Panc1 (cell line): ENCODE measurements at places on chromosomes 5 and 9. TPM values are rescaled to one million over a fixed set of nuclear protein-coding genes. Genes with fewer than 3 reads are reported as not detected.

- H3K36me3 ChIP-seq: no peaks in the 10 kb centered on the region
- no peak overlapping the region for H3K27ac ChIP-seq
- no peak for DNase-seq
- no peaks in the 10 kb centered on the region for H3K27me3 ChIP-seq
- no peak overlapping the region for H3K4me3 ChIP-seq
These were observed 23.3 kb downstream of the ELL2 start for GRCh38 chr5:95938347-95938746.

PCDHGB7 gene
- 6.7 TPM for total RNA-seq

DNA sequence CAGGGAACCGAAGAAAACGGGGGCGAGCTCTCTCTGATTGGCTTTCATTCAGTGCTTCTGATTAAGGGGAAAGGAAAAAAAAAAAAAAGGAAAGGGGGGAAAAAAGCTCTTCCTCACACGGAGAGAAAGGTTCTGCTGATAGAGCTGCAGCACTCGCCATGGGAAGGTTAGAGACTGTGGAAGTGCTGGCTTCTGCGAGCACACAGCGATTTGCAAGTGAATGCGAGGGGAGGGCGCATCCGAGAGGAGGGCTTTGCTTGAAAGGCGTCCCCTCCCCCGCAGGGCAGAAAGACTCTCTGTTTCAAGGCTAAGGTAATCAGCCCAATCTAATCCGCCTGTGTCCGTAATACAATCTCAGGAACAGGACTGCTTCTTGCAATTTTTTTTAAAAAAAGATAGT lies at the start of gene CDH10:
TSS of gene CDH10 (minus strand) at position 218 of the 400 bp plus-strand sequence. CDS start 51,488 bp downstream, outside the sequence.
- no peak within 1 kb of the TSS for H3K27ac ChIP-seq
- no peaks in the 10 kb centered on the region; the same call in 1 of the 2 replicates for H3K27me3 ChIP-seq
- no peaks in the 10 kb centered on the region; the same call in 1 of the 2 replicates for H3K36me3 ChIP-seq
- peak within 1 kb of the TSS; percentile 43 for H3K4me3 ChIP-seq
- DNase-seq: no peak

CDX1 gene
- not detected for total RNA-seq

PPP2R2B gene
- total RNA-seq: 8.8 TPM

GRCh38 chr9:126663661-126664072 lies 49.9 kb downstream of the LMX1B start:
- no peak for DNase-seq
- no peak overlapping the region for H3K27ac ChIP-seq
- no peak overlapping the region for H3K4me3 ChIP-seq
- no peaks in the 10 kb centered on the region for H3K27me3 ChIP-seq
- H3K36me3 ChIP-seq: no peaks in the 10 kb centered on the region

PDE6A gene
- 0.33 TPM for total RNA-seq

GRCh38 chr5:83496626-83497025 lies 25.1 kb downstream of the VCAN start:
- DNase-seq: no peak
- H3K27ac ChIP-seq: no peak overlapping the region
- no peaks in the 10 kb centered on the region for H3K27me3 ChIP-seq
- no peaks in the 10 kb centered on the region for H3K36me3 ChIP-seq

- H3K27me3 ChIP-seq: peaks cover 3% of the 10 kb centered on the region; the same call in 1 of the 2 replicates
- no peaks in the 10 kb centered on the region for H3K36me3 ChIP-seq
- H3K4me1 ChIP-seq: no peaks in the 10 kb centered on the region
- no peak for DNase-seq
These were observed 38.1 kb upstream of the CD180 start for GRCh38 chr5:67234671-67235176.

DNA sequence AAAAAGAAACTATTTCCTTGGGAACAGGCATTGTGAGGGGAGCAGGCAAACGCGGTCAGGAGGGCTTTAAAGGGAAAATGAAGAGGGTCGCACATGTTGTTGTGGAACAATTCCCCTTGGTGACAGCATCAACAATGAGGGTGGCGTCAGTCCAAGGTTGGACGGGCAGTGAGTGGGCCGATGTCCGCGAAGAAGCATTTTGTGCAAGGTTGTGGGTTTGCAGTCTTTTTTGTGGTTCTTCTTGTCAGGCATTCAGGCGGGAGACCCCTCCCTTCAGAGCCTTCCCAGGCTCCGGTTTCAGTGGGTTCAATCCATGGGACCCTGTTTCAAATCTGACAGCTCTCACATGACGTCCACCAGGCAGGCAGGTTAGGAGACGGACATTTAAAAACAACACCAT lies 11.1 kb upstream of the SLC6A19 start:
- H3K4me3 ChIP-seq: no peak overlapping the region
- H3K27me3 ChIP-seq: peaks cover 14% of the 10 kb centered on the region
- no peak overlapping the region for H3K27ac ChIP-seq
- DNase-seq: no peak

DNA sequence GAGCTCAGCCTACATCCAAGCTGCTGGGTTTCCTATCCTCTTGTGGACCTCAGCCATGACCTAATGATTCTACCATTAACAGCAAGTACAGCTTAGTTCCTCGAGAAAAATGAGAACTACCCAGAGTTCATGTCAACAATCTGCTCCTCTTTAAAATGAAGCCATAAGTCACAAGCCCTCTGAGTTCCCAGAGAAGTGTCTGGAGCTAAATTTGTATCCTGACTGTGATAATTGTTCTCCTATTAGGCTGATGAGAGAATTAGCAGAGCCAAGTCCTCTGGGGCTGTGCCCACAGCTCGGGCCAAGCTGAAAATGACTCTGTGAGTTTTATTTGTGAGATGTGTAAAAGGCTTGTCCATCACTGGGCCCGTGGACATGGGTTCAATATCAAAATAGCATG lies 145.1 kb upstream of the SMIM23 start:
- H3K4me3 ChIP-seq: no peak overlapping the region
- no peaks in the 10 kb centered on the region for H3K36me3 ChIP-seq
- no peak overlapping the region for H3K27ac ChIP-seq
- 0 out of 2 replicates have a peak, but pooled peaks cover 2% of the 10 kb centered on the region for H3K27me3 ChIP-seq
- H3K4me1 ChIP-seq: no peaks in the 10 kb centered on the region

INSL4 gene
- total RNA-seq: not detected

FOXD1 gene
- 63.3 TPM for total RNA-seq

RETREG1 gene
- total RNA-seq: 0.74 TPM

- H3K36me3 ChIP-seq: no peaks in the 10 kb centered on the region
- DNase-seq: no peak
These were observed 216.0 kb upstream of the DAP start for GRCh38 chr5:10977011-10977410.

GRCh38 chr5:151222054-151222789 lies 1.7 kb downstream of the CCDC69 start:
- H3K36me3 ChIP-seq: no peaks in the 10 kb centered on the region
- no peaks in the 10 kb centered on the region; the same call in 1 of the 2 replicates for H3K27me3 ChIP-seq
- no peak overlapping the region for H3K4me3 ChIP-seq
- H3K27ac ChIP-seq: no peak overlapping the region
- no peak for DNase-seq

- H3K27ac ChIP-seq: no peak overlapping the region
- H3K27me3 ChIP-seq: no peaks in the 10 kb centered on the region
These were observed 151.3 kb upstream of the TMEM161B start for GRCh38 chr5:88419931-88420330.

- no peak overlapping the region for H3K4me3 ChIP-seq
- H3K4me1 ChIP-seq: no peaks in the 10 kb centered on the region
- H3K27ac ChIP-seq: no peak overlapping the region
- no peaks in the 10 kb centered on the region for H3K27me3 ChIP-seq
These were observed 20.6 kb downstream of the C9orf43 start for GRCh38 chr9:113431191-113431590.

DNA sequence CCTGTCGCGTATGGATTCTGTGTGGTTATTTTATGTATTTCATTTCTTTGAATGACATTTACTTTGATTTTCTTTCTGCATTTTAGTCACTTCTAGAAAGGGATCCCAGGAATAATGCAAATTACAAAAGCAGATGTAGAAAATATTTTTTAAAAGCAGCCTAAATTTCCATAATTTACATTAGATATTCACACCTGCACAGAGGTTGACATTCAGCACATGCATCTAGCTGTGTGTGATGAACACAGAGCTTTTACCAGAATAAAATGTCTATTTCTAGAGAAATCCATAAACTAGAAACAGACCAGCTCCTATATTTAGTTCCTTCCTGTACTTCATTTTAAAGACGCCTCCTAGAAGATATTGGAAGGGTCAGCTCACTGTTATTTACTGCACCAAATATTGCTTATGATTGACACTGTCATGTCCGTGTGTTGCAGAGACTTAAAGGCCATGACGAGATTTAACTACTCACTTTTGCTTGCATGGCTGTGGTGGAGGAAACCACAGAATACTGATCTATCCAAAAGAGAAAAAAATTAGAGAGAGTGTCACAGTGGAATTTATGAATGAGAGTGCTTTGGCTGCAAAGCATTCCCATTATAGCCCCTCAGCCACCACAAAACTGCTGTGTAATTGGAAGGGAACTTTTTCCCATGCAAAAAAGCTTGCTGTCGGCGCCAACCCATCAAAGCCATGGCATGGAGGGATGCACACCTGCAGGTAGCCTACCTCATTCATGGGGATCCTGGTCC lies 58.1 kb downstream of the EBF1 start:
- no peaks in the 10 kb centered on the region for H3K36me3 ChIP-seq
- no peak overlapping the region for H3K4me3 ChIP-seq
- H3K4me1 ChIP-seq: no peaks in the 10 kb centered on the region
- no peak overlapping the region for H3K27ac ChIP-seq
- no peaks in the 10 kb centered on the region; the same call in 1 of the 2 replicates for H3K27me3 ChIP-seq

GRCh38 chr5:159056201-159056600 lies 43.5 kb downstream of the EBF1 start:
- H3K4me1 ChIP-seq: no peaks in the 10 kb centered on the region
- H3K27ac ChIP-seq: no peak overlapping the region
- no peak overlapping the region for H3K4me3 ChIP-seq
- H3K27me3 ChIP-seq: peaks cover 10% of the 10 kb centered on the region
- no peaks in the 10 kb centered on the region for H3K36me3 ChIP-seq
- DNase-seq: no peak
